ENCODE measurements at places on chromosomes 11 and 22.

DNA sequence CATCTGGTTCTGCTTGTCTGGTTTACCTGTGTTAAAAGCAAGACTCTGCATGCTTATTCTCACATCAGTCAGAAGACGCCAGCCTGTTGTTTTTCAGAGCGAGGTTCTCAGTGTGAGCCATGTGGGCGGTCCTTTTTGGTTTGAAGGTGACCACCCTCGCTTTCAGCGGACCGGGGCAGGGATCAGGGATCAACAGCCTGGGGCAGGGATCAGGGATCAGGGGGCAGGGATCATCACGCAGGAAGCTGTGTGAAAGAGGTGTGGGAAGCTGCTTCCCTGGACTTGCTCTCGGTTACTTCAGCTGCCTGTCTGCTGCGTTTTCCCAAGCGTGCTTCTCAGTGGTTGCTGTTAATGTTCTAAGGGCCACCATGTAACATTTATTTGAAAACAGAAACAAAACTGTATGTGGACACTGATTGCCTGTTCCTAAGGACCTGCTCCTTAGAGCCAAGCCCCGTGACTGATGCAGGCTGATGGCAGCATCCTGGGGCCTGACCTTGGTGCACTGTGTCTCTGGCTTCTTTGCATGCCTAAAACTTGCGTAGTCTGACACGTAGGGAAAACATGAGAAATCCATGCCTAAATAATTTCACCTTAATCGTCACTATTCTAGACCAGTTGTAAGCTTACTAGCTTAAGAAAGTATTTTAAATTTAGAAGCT, 146.9 kb downstream of the ATXN10 start:
- no peak for DNase-seq

GRCh38 chr22:27173530-27173929, 516.1 kb downstream of the MIAT start:
- DNase-seq, result no peak

DNA sequence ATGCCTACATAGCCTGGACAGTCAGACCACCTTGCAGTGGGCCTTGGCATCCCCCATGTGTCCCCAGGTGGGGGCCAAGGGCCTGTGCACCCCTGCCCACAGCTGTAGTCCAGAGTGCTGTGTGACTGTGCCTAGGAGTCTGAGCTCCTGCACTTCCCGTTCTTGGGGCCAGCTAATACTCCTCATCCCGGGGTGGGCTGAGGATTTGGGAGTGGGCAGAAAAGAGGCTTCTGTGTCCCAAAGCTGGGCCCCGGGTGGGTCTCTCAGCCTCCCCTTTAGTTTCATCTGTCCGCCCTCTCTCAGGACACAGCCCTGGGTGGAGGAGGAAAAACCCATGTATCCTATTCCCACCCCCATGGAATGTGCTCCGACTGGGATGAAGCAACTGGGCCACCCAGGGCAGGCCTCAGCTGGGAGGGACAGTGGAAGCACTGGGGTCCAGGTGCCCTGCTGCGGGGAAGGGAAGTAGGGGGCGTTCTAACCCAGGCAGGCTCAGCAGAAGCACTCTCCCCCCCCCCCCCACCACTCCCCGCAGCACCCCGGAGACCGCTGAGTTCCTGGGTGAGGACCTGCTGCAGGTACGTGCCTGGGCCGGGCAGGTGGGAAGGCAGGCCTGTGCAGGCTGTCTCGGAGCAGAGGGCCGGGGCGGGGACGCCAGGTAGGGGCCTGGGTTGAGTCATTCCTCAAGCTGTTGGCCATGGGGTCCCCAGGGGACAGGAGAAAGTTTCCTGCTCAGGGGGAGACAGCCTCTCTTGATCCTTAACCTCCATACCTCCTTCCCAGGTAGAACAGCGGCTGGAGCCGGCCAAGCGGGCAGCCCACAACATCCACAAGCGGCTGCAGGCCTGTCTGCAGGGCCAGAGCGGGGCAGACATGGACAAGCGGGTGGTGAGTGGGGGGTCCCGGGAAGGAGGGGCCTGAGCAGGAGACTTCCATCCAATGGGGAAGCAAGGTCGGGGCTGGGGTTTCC, 1.4 kb downstream of the SH3BP1 start:
- DNase-seq, result no peak

GRCh38 chr11:5004424-5005274, 10.0 kb downstream of the OR51L1 start:
- DNase-seq, result no peak

Data from lower leg skin (tissue), 4 donors.